ENCODE measurements at places on chromosomes 11 and 22.
A peak's percentile ranks its signal among the peaks of the same experiment; 100 is the strongest.

GRCh38 chr11:59199546-59200422 is 12.9 kb downstream of the MPEG1 start:
- no peak for DNase-seq

- DNase-seq: no peak
Measured at GRCh38 chr11:62928011-62928410, 6.8 kb upstream of the CHRM1 start.

- peak; percentile 53 for DNase-seq
Measured at GRCh38 chr11:116373104-116373944, 399.5 kb downstream of the BUD13 start.

DNA sequence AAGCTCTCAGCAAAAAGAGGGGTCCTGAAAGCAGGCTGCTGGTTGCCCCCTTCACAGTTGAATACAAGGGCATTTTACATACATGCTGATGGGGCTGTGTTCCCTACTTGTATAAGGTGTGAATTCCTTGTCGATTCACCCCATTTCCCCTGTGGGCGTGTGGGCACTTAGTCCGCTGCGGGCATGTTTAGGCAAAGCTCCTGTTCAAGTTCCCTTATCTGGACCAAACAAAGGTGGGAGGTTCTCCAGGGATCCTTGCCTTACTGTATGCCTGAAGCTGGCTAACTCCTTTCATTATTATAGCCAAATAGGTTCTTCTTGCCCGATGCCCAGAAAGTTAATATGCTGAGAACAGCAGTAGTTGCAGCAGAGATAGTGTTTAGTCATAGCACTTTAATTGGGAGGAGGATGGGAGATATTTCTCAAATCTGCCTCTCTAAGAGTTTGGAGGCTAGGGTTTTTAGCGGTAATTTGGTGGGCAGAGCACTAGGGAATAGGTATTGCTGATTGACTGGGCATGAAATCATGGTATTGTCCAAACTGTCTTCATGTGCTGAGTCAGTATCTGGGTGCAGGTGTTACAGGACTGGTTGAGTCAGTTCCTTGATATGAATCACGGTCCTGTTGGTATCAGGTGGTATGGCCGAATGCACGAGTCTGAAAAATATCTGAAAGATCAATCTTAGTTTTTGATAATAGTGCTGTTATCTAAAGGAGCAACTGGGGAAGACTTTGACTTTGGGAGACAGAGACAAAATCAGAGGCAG is 32.7 kb downstream of the METTL15 start:
- DNase-seq: no peak

- DNase-seq: no peak
Measured at GRCh38 chr11:15045891-15046290, 27.5 kb upstream of the CALCB start.

GRCh38 chr11:33867561-33867960 is 24.3 kb downstream of the LMO2 start:
- no peak for DNase-seq

DNA sequence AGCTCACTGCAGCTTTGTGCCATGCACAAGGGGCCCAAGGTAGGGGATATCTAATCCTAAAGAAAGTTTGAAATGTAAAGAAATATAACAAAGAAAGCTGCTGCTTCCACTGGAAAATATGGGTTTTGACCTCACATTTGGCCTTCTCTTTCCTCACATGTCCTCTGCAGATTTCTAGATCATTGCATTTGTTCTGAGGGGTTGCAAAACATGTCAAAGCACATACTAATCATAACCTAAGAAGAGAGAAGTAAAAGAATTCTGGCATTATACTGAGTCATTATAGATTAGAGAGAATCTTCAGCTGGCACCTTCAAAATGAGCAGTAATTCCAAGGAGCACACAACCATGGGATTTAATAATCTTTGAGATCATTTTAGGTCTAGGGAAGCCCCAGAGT is 92.5 kb upstream of the CHRM4 start:
- no peak for DNase-seq

DNA sequence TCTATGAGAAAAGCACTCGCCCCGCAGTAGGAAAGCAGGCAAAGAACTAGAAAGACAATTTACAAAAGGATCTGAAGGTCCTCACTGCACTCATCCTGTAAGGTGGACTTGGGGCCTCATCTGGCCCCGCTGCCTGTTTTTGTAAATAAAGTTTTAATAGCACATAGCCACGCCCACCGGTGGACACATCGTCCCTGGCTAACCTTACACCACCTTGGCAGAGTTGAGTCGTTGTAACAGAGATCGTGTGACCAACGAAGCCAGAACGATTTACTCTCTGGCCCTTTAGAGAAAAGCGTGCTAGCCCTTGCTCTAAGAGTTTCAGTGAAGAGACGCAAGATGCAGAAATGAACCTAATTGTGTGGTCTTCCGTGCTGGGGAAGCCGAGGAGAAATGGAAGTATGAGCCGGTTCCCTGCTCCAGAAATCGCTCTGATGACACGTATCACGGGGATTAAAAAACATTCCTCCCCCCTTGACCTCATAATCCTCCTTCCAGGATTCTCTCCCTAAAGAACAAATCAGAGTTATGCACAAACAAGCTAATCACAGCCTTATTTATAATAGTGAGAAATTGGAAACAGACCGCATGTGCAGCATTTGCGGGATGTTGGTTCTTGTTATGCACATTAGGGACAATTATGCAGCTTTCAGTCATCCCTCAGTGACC is 80.1 kb downstream of the CDKN1C start:
- no peak for DNase-seq
